ENCODE measurements at places on chromosomes 2 and 18.
A peak's percentile ranks its signal among the peaks of the same experiment; 100 is the strongest.

GRCh38 chr2:190107409-190107808 lies 44.9 kb upstream of the MSTN start:
- DNase-seq = no peak

- DNase-seq = no peak
Observed at GRCh38 chr18:58362829-58363271, 266.0 kb downstream of the ALPK2 start.

DNA sequence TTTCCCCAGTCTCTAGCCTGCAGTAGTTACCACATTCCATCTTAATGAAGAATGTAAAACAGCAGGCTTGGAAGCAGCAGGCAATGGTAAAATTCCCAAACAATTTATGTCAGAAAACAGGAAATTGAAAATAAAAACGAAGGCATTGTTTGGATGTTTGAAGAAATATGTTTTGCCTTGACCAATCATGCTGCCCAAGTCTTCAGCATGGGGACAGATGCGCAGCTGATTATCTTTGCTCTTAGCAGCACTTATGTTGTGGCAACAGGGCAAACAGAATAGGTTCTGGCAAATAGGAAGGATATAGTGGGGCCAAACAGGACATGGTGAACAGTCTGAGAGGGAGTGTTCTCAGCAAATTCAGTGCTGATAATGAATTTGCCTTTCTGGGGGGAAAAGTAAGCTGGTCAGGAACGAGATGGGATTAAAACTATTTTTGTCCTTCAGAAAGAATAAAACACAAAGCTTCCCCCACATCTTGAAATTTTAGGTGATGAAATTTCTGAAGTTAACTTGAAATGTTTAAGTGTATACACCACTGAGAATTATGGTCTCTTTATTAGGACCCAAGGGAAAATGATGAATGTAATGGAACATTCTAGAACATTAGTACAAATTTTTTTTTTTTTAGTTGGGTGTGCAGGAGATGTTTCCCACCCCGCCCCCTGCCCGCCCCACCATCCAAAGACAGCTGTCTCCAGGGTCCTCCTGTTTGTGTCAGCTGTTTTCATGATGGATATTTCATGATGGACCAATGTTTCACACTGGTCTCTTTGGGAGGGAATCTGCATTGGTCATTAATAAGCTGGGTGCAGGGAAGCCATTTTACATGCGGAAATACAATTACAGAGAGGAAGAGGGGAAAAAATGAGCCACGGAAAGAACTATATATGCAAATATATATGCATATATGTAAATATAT lies 239.5 kb upstream of the REV1 start:
- DNase-seq = no peak

GRCh38 chr2:105388971-105389381 lies 9.9 kb downstream of the FHL2 start:
- no peak for DNase-seq

DNA sequence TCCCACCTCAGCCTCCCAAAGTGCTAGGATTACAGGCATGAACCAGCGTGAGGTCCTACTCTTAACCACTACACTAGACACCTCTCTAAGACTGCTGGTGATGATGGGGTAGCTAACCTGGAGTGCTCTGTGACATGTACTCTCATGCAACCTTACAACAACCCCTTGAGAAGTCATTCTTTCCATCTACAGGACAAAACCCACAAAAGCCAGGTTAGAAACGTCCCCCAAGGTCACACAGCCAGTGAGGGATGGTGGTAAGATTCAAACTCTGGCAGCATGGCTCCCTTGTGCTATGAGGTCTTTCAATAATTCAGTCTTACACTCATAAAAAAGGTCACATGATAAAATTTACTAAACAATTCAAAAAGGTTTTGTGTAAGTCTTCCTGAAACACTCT lies 94.8 kb upstream of the SERTAD2 start:
- DNase-seq = no peak

DNA sequence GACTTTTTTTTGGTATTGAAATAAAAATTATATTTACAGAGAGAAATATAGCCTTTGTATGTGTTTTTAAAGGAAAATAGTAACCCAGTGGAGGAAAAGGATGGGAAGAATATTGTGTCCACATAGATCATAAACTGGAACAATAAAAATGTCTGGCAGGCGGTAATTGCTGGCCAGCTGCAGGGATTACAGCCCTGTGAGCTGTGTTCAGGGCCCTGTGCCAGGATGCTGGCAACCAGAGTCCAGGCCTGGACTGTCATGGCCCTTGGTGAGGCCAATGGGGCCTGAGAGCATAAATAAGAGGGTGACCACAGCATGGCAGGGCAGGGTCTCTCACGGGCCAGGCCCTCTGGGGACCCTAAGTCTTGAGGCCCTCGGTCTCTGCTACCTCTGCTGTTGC lies 171.2 kb downstream of the ACOXL start:
- DNase-seq = no peak

GRCh38 chr2:88852753-88853402 lies 161.4 kb downstream of the RPIA start:
- no peak for DNase-seq

DNA sequence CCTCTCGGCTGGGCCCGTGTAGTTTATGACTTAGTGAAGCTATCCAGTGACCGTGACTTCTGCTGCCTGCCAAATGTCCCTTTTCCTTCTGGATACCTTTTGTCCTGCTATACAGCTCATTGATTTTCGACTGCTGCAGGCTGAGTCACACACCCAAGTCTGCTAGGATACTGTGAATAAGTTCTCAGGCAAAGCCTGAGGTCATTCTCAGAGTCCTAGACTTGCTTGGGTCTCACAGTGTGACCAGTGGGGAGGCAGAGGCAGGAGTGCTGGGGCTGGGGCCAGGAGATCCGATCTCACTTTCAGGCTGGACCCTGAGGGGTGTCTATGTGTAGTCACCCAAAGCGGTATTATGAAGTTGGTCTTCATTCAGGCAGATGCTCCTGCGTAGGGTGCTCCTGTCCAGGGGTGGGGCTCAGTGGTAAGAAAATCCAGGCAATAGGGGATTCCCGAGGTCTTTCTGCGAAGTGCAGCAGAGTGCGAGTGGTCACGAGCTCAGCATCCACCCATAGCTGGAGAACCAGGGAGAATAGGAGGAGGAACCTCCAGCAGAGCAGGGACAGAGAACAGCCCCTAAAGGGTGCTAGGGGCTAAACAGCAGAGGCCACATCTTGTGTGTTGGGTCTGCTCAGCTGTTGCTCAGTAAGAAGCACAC lies 268.6 kb upstream of the NCKAP5 start:
- no peak for DNase-seq

GRCh38 chr2:100285691-100286090 lies 36.6 kb downstream of the LONRF2 start:
- DNase-seq = no peak

DNA sequence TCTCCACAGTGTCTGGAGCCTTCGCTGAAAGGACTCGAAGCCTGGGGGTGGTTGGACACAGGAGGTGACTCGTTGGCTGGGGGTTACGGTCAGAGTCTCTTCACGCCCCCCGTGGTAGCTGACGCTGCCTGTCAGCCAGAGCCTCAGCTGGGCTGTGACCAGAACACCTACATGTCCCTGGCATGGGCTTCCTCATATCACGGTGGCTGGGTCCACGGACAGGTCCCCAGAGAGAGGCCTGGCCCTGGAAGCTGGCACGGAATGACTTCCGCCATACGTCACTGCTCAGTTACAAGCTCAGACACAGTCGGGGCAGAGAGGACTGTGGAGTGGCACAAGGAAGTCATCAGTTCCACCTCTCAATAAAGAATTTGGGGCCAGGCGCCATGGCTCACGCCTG lies 28.5 kb downstream of the ITGB1BP1 start:
- DNase-seq = no peak

GRCh38 chr2:105519516-105519915 lies 120.7 kb upstream of the FHL2 start:
- no peak for DNase-seq

DNA sequence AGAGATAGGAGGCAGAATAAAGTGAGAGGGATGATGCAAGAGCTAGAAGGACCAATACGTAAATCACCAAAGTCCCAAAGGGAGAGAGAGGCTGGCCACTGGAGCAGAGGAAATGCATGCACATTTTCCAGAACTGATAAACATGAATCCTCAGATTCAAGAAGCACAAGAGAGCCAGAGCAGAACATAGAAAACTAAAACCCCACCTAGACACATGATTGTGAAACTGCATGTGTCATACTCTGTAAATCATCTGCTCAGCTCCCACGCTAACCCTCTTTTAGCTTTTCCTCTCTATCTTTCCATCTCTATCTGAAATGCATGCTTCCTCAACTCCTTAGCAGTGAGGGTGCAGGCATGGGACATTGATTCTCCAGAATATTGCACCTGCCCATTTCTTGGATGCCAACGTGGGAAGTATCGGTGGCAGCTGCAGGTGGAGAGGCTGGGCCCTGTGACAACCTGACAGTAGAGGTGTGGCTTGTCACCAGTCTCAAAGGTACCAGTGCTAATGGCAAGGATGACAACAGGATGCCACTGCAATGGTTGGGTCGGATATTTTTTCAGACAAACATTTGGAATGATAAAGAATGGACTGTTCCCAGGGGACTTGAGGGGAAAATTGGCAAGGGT lies 89.3 kb upstream of the OTOS start:
- DNase-seq = no peak

GRCh38 chr18:79864006-79864725 lies 66.4 kb downstream of the KCNG2 start:
- DNase-seq = no peak

DNA sequence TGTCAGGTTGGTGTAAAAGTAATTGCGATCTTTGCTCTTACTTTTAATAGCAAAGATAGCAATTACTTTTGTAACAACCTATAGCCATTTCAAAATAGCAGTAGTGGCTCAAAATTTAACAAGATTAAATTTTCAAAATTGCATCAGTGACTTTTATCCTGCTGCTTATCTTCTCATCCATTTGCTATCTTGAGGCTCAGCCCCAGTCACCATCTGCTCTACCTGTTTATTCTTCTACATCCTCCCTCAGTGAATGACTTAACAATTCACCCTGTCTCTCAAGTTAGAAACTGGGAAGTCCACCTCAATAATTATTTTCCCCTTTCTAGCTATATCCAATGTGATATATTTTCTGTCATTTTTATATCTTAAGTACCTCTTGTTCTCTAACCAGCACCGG lies 148.6 kb upstream of the ZNF804A start:
- no peak for DNase-seq

DNA sequence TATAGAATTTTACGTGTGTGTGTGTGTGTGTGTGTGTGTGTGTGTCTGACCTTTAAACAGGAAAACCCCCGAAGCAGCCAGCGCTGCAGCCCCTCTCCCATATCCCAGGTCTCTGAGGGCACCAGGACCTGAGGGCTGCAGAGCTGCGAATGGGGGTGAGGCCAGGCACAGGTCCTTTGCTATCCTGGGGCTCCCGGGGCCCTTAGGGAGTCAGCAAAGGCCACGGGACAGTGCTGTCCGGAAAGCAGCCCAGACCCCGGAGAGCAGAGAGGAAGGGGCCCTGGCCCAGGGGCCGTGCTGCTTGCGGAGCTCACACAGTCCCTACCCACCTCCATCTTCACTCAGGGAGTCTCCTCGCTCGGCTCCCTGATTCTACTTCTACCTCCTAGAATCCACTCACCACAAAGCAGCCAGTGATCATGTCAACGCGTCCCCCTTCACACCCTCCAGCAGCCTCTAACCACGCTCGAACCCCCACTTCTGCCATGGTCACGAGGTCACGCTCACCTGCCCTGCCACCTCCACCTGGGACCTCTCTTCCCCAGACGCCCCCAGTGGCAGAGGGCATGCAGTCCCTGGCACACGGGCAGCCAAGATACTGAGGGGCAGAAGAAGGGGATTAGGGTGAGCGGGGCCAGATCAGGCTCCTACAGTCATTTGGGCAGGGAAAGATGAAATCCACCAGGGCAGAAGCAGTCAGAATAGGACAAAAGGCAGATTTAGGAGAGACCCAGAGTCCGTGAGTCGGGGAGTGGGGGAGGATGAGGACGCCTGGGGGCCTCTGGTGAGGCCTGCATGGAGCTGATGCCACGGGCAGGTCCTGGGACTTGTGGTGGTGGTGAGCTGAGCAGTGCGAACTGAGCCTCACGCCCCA lies 86.7 kb downstream of the USP40 start:
- no peak for DNase-seq

- DNase-seq = no peak
Observed at GRCh38 chr2:117714745-117715417, 99.6 kb upstream of the DDX18 start.

DNA sequence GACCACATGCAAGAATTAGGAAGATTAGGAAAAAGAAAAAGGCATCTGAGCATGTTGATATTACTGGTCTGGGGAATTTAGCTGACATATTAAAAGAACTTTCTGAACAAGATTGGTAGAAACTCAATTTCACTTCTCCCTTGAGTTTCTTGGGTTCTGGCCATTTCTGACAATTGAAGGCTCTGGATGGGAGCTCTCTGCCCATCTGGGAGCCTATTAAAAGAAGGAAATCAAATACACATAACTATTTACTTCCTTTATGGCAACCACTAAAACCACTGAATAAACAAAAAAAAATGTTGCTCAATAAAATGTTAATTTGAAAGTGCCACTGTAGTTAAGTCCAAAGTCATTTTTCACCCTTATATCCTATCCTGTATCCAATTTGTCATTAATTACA lies 216.8 kb upstream of the HNMT start:
- no peak for DNase-seq

- no peak for DNase-seq
Observed at GRCh38 chr2:23200787-23201114, 184.2 kb upstream of the KLHL29 start.

GRCh38 chr2:145016711-145017110 lies 496.8 kb upstream of the ZEB2 start:
- DNase-seq = no peak

- DNase-seq = no peak
Observed at GRCh38 chr2:193272011-193272410, 1077.3 kb upstream of the TMEFF2 start.

DNA sequence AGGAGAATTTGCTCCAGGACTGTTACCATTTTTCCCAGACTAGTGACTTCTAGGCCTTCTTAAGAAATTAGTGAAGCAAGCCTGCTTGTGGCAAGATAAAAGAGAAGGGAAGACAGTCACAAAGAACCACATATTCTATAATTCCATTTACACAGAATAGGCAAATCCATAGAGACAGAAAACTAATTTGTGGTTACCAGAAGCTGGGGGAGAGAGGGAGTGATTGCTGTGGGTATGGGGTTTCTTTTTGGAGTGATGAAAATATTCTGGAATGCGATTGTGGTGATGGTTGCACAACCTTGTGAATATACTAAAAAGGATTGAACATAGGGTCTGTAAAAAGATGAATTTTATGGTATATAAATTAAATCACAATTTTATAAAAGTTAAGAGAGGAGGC lies 37.5 kb upstream of the SIX2 start:
- no peak for DNase-seq

- no peak for DNase-seq
Observed at GRCh38 chr2:5544205-5544786, 147.9 kb upstream of the SOX11 start.

GRCh38 chr18:12701161-12701560 lies 1.4 kb downstream of the CEP76 start:
- no peak for DNase-seq

DNA sequence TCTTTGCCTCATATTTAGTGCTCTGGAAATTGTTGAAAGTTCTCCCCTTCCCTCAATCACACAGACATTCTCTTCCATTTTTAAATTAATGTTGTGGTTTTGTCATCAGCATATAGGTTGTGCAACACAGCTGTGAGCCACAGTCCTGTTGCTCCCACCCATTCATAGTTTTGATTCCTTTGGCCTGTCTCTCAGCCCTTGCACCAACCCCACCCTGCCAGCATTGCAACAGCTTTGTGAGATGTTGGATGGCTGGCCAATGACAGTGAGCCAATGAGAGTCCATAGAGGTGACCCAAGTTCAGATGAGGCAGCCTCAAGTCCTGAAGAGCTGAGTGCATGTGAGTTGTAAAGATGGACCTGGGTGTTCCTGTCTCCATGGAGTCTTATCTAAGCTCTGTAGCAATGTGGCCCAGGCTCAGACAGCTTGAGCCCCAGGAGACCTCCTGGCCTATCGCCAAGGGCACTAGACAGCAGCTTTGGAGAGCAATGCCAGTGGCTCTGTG lies 775.5 kb downstream of the RNF144A start:
- DNase-seq = peak; percentile 76

Measured in coronary artery (tissue), 2 donors.